Endothelial cell (in vitro differentiated cells): ENCODE measurements at places on chromosomes 11 and 22. TPM values are rescaled to one million over a fixed set of nuclear protein-coding genes. Genes with fewer than 3 reads are reported as not detected.

The OR51I1 gene
- 1.2 TPM for total RNA-seq

The E2F8 gene
- 0.92 TPM for total RNA-seq

The BSCL2 gene
- total RNA-seq: 53.6 TPM

The FAM227A gene
- 2.5 TPM for total RNA-seq

The RELT gene
- total RNA-seq: 15.2 TPM

The OR4X1 gene
- total RNA-seq: not detected

The CALCA gene
- not detected for total RNA-seq

The PLEKHB1 gene
- 16.9 TPM for total RNA-seq

The GLYAT gene
- not detected for total RNA-seq

The GLB1L2 gene
- 5.0 TPM for total RNA-seq

The MAML2 gene
- 6.2 TPM for total RNA-seq

The OR8G1 gene
- 0.13 TPM for total RNA-seq

The SCGB1D2 gene
- total RNA-seq: not detected

The CBLIF gene
- not detected for total RNA-seq

The NXPE4 gene
- not detected for total RNA-seq

The NXPE2 gene
- 0.33 TPM for total RNA-seq
